ENCODE measurements at places on chromosomes 1 and 21. TPM values are rescaled to one million over a fixed set of nuclear protein-coding genes. Genes with fewer than 3 reads are reported as not detected.

DNA sequence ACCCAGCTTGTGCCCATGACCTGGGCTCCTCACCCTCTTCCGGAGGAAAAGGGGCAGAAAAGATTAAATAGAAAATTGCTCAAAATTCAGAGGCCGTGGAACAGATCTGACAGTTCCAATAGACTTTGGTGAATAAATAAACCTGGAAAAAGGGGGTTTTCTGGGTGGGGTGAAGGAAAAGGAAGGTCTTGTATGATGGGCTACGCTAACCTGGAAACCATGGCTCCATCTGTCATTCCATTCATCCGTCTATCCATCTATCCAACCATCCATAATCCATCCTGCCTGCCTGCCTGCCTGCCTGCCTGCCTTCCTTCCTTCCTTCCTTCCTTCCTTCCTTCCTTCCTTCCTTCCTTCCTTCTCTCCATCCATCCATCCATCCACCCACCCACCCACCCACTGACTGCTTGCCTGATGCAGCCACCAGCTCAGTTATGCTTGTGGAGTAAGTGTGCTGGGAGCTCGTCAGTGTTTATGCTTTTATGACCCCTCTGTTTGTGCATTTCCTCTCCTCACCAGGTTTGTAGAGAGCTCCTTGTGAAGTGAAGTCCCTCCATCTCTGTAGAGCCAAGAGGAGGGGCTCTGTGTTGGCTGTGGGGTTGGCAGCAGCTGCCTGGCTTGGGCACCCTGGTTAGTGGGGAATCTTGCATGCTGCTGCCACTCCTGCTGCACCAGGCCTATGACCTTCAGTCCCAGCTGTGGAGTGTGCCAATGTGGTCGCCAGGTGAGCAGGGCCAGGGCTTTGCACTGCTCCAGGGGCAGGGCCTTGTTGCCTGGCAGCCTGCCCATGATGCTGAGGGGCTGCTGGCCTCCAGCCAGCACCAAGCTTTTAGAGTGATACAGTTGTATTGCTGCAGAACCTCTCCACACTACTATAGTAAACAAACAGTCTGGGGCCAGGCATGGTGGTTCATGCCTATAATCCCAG is 16.0 kb upstream of the POU3F1 start:
- DNase-seq = no peak

GRCh38 chr1:58607391-58607790 is 30.3 kb upstream of the TACSTD2 start:
- DNase-seq = no peak

GRCh38 chr1:11314959-11315358 is 42.0 kb downstream of the UBIAD1 start:
- DNase-seq = no peak

- no peak for DNase-seq
These were observed 7.3 kb downstream of the MRPS6 start for GRCh38 chr21:34080710-34081109.

DNA sequence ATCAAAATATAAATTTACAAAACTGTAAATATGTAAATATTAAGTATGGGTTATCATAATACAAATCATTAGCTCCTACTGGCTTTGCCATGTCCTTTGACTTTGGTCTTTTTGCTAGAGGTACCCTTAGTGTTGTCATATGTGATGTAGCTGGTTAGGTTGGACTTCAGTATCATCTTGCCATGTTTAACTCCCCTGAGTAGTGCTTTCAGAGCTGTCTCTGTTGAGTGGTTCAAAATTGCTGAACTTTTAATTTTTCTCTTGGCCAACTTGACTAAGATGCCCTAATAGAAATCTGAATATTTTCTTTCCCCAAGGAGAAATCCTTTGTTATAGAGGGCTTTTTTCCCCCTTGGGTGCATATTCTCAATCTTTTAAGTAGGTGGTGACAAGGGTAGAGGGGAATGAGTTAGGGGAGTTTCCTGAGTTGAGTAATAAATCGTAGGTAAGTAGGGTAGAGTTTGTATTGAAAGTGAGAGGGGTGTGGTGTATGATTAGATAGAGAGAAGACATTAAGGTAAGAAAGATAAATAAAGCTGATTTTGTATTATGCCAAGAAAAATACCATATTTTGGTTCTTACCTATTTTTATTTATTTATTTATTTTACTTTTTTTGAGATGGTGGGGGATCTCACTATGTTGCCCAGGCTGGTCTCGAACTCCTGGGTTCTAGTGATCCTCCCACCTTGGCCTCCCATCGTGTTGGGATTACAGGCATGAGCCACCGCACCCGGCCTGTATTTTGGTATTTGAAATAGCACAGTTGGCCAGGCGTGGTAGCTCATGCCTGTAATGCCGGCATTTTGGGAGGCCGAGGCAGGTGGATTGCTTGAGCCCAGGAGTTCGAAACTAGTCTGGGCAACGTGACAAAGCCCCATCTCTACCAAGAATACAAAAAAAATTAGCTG is 21.8 kb downstream of the RPRD2 start:
- DNase-seq = no peak

DNA sequence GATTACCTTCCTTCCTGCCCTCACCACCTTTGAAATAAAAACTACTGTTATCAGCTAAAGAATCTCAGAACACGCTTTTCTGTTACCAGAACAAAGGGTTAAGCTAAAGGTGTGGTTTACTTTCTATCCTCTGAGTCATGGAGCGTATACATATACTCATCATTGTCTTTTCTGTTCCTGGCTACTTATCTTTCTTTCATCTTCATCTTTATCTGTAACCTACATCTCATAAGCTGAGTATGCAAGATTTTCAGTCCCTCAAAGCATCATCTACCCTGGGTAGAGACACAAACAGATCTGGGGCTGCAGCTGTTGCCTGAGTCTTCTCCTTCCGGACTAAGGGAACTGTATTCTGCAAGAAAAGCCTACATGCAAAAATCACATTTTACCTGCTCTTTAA is 75.6 kb downstream of the LMO4 start:
- DNase-seq = peak; percentile 50

DNA sequence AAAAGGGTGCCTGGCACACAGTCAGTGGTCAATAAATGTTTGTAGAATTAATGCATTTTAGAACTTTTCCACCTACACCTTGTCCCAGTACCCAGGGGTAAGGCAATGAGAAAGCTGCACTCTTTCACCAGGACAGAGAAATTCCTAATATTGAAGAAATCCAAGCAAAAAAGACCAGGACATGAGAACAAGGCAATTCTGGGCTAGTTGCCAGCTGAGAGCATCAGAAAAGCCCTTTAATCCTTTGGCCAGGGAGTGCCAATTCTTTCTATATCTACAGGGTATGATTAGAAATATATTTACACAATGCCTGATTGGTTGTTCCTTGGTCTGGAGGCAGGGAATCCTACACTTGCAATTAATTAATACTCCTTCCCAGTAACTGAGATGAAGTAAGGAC is 492.4 kb upstream of the NFIA start:
- DNase-seq = no peak

DNA sequence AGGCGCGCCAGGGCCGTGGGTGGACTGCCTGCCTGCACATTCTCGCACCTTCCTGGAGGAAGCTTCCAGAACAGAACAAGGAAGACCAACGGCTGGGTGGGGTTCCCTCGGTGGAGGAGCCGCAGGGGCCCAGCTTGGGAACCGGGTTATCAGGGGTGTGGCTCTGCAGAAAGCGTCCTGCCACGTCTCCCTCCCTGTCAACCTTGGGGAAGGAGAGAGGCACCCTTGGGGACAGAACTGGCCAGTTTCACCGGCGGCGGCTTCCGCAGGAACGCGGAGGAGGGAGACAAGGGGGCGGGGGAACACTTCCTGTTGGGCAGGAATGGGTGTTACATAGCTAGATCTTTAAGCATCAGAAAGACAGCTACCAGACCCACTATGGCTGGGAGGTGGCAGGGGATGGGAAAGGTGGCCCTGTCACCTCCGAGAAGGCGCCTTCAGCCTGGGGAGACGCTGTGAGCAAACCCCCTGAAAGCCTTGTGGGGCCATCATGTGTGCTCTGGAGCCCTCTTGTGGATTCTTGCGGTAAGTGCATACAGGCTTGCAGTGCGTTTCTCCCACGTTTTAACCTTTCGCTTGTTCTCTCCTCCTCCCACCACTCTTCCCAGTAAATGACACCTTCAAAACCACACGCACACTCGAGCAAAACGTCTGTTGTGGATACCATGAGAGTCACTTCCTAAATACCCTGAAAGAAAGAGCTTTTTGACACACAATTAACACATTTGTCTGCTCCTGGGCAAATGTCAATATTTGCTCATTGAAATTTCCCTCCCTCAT is 3.8 kb upstream of the PLEKHA6 start:
- peak; percentile 59 for DNase-seq

DNA sequence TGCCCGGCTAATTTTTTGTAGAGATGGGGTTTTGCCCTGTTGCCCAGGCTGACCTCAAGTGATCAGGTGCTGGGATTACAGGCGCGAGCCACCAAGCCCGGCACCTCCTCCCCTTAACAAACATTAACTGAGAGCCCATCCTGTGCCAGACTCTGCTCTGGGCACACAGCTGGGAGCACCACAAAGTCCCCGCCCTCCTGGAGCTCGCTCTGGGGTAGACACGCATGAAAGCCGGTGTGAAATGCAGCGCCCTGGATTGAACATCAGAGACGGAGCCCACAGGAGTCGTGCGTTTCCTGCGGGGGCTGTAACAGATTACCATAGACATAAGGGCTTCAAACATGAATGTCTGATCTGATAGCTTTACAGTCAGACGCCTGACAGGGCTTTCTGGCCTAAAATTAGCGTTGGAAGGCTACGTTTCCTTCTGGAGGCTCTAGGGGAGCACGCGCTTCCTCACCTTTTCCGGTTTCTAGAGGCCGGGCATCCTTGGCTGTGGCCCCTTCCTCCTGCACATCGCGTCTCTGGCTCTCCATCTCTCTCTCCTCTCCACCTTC is 14.3 kb downstream of the SLC27A3 start:
- DNase-seq = no peak

- DNase-seq = no peak
These were observed 251.1 kb downstream of the NPHP4 start for GRCh38 chr1:5740865-5741860.

DNA sequence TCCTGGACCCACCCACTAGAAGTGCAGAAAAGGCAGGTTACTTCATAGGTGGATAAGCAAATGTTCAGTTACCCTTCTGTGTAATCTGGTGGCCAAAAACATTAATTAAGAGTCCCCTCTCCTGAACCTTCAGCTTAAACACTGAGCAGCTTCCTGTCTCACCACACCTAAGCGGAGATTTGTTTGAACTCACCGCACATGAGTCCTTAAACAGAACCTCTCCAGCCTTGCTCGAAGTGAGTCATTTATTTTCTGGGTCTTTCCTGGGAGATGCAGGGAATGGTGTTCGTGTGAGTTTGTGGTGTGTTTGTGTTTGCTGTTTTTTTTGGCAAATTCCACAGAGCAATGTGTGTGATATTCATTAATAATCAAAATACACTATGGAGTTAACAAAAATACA is 7.6 kb upstream of the FNBP1L start:
- DNase-seq = no peak

DNA sequence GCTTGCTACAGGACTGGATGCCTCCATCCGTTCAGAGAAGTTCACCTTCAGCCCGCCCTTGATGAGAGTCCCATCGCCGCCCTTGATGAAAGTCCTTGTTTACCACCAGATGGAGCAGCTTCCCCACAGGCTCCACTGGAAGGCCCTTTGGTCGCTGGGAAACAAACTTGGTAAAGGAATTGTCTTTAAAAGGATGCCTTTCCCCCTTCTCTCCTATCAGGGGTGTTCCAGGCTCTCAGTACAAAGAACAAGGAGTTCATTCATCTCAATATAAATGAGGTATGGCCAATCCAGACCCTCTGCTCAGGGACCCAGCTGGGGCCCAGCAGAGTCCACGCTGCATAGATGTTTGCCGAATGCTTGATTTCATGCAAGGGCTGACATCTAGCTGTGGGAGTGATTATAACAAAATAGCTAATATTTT is 50.8 kb downstream of the CAPN9 start:
- DNase-seq = peak; percentile 33

DNA sequence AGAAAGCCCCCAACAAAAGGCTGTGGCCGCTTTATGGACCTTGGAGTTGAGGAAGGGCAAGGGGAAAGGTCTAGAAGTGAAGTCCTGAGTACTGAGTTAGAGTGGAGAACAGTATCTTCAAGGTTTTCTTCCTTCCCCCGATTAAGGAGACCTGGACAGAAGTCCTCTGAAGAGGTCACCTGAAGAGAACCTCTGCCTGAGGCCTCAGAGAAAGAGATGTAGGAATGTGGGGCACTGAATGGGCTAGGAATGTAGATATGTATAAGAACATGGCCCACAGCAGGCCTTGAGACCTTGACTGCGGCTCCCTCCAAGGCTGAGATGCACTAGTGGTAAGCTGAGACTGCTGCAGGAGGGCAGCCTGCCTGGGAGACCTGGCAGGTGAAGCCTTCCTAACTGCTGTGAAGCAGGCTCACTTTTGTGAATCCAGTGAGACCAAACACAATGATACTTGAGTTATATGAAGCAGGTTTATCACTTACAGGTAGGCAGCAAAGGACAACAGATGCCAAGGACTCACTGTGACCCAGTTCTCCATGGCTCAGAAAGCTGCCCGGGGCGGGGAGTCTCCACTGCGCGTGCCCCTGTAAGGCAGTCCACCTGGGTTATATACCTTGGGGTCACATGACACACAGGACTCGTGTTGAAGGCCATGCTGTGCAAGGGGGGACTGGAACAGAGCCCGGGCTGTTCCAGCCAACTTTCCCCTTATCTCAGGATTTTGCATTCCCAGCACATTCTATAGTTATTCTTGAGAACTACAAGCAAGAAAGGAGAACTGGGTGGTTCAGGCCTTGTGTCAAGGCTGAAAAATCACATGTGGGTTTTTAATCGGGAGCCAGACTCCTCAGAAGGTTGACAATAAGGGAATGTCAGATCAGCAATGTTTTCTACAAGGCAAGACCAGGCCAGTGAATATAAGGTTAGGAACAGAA is 78.8 kb upstream of the PPM1J start:
- no peak for DNase-seq

GRCh38 chr1:179178950-179179349 is 50.5 kb downstream of the ABL2 start:
- DNase-seq = peak; percentile 68

GRCh38 chr1:39671793-39672550 is at the start of gene NT5C1A:
Gene NT5C1A, minus strand, starts transcription at chr1:39672107. Its CDS starts 69 bp downstream, at chr1:39672038.
- no peak for DNase-seq

- peak; percentile 30 for DNase-seq
These were observed 228.9 kb downstream of the TNR start for GRCh38 chr1:175514387-175514953.

DNA sequence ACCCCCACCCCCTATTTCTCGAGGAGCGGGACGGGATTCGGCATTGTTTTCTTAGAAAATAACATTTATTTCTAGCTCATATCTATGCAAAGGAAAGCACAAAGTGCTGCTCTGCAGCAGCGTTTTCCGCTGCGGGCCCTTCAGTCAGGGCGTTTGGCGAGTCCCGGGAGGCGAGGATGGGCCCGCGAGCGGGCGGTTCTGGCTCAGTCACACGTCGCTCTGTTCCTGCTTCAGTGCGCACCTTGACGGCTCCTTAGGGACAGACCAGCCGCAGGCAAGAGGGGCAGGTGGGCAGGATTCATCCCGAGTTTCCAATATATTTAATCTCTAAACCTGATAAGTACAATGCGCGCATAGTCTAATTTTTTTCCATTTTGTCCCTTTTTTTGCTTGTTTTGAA is 5.7 kb downstream of the DMRTA2 start:
- no peak for DNase-seq

- DNase-seq = peak; percentile 95
These were observed 77.4 kb downstream of the RERE start for GRCh38 chr1:8740034-8740449.

MSH4 gene
- 0.75 TPM for total RNA-seq

DNASE2B gene
- total RNA-seq = not detected

KIF17 gene
- total RNA-seq = 0.99 TPM

DCST1 gene
- total RNA-seq = not detected

KCNH1 gene
- total RNA-seq = not detected

OR2G6 gene
- total RNA-seq = not detected

SPRR2B gene
- total RNA-seq = not detected

ST6GALNAC3 gene
- total RNA-seq = 1.7 TPM

ANKRD35 gene
- 0.33 TPM for total RNA-seq
